ENCODE measurements at places on chromosomes 12 and 14.

DNA sequence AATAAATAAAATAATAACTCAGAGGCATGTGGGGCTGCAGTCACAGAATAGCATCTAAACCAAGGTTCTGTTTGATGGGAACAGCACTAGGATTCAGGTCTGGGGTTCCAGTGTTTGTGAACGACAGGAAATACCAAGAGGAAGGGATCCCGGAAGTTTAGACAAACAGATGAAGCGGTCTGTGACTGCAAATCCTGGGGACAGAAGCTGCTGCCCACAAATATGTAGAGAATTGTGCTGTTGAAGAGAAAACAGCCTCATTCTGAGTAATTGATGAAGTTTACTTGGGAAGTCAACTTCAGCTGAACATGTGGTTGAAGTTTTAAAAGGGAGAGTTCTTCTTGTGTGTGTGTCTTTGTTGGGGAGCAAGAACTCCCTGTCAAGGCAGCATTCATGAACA is 98.4 kb upstream of the TBX5 start:
- DNase-seq = peak; percentile 17

GRCh38 chr12:68440068-68440581 is 108.0 kb upstream of the MDM1 start:
- DNase-seq = no peak

GRCh38 chr14:63510538-63510937 is 32.6 kb downstream of the PPP2R5E start:
- DNase-seq = no peak

DNA sequence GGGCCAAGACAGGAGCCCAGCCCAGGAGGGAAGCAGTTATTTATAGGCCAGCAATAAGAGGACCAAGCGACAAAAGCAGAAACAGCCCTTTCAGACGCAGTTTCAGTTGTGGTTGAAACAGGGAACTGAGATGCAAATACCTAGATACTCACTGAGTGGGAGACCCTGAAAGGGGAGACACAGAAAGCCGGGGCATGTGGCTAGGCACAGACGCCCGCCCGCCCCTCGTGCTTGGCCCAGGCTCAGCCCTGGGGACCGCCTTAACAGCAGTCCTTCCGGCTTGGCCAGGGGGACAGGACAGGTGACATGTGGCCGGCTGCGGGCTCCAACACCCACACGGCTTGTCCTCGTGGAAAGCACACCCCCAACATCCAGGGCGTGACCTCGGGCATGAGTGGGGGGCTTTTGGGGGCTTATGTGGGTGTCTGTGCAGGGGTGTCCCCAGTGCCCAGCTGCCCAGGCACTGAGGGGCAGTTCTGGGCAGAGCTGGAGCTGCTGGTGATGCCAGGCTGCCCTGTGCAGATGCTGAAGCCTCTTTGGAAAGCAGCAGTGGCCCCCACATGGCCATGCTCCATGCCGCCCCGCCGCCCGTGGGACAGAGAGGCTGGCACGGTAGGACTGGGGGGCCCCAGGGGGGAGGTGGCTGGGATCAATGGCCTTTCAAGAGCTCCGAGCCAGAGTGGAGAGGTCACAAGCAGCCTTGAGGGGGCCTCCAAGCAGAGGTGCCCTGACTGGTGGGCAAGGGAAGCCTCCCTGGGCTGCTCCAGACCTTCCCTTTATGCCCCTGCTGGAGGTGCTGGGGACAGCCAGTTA is 2.1 kb downstream of the PLD4 start:
- DNase-seq = no peak

- no peak for DNase-seq
Measured at GRCh38 chr14:99148861-99149610, 123.0 kb downstream of the BCL11B start.

- DNase-seq = peak; percentile 29
Measured at GRCh38 chr12:95262808-95263207, 45.2 kb downstream of the VEZT start.

All from HFF-Myc (cell line).